NCI-H446 (cell line): ENCODE measurements at places on chromosomes 11 and 22.

DNA sequence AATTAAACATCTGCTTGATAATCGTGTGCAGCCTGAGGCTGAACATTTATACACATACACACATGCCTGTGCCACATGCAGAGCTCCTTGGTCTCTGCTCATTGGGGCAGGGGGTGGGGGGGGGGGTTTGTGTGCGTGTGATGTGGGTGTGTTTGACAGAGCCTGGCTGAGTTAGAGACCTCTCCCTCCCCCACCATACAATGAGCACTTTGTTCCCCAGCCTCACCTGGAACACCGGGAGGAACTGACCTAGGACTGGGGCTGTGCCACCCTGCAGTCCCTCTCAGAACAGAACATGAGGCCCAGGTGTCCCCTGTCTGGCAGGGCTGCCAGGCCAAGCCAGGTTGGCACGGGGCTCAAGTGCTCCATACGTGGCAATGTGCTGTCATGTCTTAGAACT, 96.6 kb downstream of the TP53I11 start:
- no peak for DNase-seq

GRCh38 chr11:2200536-2200935, 28.9 kb upstream of the TH start:
- no peak for DNase-seq

GRCh38 chr11:102874852-102875251, at the start of gene MMP12:
MMP12 (minus strand) TSS chr11:102874982; CDS start chr11:102874937, 45 bp downstream.
- DNase-seq = no peak

DNA sequence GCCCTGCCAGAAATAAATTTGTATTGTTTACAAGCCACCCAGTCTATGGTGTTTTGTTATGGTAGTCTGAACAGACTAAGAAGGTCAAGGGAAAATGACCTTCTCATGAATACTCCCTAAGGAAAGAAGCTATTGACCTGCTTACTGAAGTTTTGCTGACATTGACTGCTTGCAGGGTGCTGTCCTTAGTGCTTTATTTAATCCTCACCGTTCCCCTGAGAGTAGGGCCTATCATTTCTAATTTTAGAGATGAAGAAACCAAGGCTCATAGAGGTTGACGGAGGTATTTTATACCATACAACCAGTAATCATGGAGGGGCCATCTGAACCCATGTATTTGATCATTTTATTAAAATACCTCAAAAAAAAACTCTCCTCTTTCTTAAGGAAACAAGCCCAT, 66.7 kb upstream of the INCENP start:
- DNase-seq = no peak

DNA sequence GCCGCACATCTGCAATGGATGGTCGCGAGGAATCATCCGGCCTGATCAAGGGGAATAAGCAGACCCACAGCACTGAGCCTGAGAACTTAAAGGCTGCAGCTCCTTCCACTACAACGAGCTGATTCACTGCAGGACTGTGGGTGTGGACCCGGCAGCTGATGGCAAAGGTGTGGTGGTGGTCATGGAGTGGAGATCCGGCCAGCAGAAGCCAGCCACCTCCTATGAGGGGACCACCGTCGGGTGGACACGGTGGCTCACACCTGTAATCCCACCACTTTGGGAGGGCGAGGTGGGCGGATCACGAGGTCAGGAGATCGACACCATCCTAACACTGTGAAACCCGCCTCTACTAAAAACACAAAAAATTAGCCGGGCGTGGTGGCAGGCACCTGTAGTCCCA, 66.4 kb downstream of the DGCR2 start:
- no peak for DNase-seq

GRCh38 chr22:36425977-36426523, 38.3 kb upstream of the MYH9 start:
- DNase-seq = no peak
